ENCODE measurements at places on chromosomes 7 and 10. TPM values are rescaled to one million over a fixed set of nuclear protein-coding genes. Genes with fewer than 3 reads are reported as not detected.

- DNase-seq = no peak
Observed at GRCh38 chr7:6630007-6630849, 6.9 kb upstream of the ZNF316 start.

GRCh38 chr7:69619635-69620034 is 21.4 kb downstream of the AUTS2 start:
- DNase-seq = no peak

DNA sequence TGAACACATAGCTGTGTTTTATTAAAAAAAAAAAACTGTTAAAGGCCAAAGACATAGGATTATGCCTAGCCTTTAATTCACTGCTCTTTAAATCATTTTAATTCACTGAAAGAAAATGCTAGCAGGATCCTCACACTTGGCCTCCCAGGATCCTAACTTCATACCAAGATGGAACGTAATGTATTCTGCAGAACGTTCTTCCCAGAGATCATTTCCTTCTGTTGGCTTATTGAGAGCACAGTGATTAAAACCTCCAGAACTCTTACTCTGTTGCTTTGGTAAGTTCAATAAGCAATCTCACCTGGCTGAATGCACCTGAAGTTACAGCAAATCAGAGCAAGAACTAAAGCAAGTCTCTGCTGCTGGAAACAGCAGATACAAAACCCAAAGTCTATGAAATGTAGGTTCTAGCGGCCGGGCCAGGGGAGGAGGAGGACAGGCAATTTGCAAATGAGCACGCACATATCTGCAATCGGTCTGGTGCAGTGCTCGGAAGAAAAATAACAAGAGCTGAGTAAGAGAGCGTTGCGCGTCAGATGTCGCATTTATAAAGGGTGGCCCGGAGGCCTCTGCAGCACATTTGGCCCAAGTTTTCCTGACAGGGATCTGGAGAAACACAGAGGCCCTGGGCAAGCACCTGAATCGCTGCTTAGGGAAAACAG is 193.9 kb downstream of the FAM107B start:
- no peak for DNase-seq

DNA sequence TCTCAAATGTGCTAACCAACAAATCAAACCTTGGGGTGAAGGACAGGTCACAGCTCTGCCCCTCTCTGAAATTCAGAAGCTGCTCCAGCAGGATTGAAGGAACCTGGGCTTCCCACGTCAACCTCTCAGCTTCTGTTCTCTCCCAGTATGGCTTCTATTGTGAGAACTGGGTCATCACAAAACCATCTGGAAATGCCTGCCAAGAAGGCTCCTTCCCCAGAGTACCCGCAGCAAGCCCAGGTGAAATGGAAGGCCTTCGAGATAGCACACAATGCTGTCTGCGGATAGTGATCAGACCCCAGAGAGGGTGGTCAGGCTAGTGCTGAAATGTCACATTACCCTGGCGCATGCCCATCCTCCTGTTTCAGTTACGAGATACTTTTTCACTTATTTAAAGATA is 16.4 kb upstream of the PROSER2 start:
- no peak for DNase-seq

DNA sequence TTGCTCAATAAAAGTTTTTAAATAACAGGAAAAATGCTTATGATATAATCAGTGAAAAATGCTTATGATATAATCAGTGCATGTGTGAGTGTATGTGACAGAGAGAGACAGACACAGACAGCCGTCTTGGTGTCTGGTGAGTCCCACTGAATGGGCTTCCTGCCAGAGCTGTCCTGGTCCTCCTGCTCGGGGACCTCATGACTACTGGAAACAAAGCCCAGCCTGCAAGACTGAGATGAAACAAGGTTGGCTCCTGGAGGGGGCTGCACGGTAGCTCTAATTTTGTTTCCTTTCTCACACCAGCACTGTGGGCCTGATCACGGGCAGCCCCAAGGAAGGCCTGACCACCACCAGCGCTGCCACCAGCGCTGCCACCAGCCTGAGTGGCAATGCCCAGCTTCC is 57.3 kb downstream of the NRP1 start:
- peak; percentile 39 for DNase-seq

DNA sequence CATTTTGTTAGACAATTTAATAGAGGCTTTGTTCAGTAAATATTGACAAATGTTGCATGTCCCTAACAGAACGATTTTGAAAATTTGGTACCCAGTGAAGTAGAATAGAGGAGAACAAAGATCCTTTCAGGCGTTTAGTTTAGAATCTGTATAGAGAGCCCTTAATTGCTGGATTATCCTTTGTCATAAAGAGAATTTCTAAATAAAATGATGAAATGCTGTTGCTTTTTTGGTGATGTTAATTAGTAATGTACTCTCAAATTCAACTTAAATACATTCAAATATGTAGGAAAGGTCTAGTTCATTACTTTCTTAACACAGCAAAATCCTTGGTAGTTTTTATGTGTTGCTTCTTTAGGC is 1.2 kb downstream of the LUC7L2 start:
- DNase-seq = no peak

DNA sequence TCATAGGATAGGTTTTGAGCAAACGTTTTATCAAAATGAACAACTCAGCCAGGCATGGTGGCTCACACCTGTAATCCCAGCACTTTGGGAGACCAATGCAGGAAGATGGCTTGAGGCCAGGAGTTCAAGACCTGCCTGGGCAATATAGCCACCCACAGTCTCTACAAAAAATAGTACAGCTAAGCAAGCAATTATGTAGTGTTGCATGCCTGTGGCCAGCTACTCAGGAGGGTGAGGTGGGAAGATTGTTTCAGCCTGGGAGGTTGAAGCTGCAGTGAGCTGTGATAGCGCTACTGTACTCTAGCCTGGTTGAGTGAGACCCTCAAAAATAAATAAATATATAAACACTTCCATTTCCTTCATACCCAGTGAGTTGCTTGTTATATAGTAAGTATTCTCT is 67.1 kb downstream of the LSMEM1 start:
- DNase-seq = no peak

DNA sequence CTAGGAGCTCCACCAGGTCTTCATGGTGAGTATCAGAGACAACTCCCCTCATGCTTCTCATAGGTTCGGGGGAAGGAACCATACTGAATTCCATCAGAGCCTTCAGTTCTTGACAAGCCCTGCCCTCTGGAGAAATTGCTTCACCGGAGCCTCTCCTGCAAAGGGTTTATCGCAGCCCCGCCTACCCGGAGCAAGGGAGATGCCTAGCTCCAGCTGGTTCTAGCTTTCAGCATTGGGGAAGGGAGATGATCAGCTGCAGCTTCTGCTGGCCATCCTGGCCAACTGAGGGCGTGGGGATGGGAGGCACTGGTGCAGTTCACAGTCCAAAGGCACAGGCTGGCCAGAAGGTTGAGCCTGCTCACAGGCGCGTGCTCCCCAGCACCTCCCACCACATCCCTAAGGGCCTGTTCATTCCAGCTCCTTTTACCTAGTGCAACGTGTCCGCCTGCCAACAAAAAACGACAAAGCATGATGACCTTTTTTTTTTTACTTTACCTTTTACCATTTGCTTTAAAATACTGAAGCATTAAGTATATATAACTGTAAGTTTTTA is 31.2 kb downstream of the LANCL2 start:
- DNase-seq = no peak

DNA sequence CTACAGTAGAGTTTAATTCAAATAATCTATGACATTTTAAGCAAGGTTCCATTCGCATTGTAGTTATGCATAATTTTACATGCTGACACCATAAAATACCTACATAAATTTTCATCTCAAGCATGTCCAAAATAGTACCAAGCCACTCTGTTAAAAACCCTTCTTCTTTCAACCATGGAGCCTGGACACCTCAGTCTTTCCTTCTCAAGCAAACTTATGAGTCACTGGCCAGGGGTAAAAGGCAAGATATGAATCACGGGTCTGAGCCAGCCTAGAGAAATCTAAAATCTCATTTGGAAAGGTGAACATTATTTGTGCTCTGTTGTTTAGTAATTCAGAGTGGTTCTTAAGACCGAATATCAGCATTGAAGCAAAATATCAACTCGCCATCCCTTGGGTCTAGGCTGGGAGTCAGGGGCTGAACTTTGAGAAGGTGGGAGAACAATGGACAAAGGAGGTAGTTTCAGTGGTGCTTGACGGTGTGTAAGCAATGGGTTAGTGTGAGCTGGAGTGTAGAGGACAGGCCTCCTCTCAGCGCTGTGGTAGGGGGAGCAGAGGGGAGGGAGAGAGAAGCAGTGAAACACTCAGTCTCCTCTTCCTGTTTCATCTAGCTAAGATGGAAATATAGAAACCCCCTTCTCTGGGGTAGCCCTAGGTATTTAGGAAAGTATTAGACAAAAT is 19.1 kb upstream of the GPAM start:
- no peak for DNase-seq

DNA sequence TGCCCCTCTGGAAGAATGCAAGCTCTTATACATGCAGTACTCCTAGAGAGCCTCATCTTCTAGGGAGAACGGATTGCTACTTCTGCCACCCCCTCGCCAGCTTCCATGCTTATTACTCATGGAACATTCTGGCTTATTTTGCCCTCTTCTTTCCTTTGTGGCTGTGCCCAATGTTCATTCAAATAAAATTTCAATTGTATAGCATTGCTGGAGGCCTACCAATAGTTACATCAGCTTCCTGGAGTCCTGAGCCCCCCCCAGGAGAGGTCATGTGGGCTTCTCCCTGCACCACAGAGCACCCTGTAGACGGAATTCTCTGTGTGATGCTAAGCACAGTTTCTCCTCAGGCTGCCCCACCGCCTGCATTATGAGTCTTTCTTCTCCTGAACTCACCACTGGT is 1094.0 kb downstream of the KCNMA1 start:
- DNase-seq = no peak

DNA sequence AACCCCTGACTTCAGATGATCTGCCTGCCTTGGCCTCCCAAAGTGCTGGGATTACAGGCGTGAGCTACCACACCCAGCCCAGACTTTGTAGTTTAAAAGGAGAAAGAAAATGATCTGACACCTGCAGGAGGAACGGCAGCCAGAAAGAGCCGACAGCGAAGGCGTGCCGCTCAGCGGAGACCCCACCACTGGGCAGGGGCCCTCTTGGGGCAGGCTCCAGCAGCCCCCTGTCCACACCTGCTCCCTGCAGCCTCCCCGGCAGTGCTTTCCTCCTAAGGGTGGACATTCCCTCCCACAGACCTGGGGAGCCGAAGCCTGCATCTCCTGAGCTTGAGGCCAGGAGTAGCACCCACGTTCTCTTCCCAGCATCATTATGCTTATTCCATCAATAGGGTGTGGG is 19.2 kb upstream of the CNPY1 start:
- no peak for DNase-seq

- DNase-seq = peak; percentile 6
Observed at GRCh38 chr7:65832281-65832680, 40.6 kb upstream of the VKORC1L1 start.

DNA sequence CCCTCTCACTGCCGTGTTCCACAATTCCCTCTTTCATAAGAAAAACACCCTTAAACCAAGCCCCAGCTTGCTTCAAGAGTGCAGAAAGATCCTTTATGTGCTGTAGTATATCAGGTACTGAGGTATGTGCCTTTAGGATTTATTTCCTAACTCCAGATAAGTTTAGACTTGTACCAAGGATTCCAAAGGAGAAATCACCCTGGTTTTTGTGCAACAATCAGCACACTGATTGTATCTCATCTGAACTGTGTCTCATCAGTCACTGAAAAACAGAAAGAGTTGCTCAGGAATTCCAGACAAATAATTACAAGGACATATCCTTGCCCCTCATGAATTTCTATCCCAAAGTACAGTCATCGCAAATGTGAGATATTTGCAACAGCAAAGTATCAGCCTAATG is 77.2 kb upstream of the PTPRZ1 start:
- no peak for DNase-seq

- no peak for DNase-seq
Observed at GRCh38 chr7:79822620-79823240, 311.9 kb upstream of the GNAI1 start.

GRCh38 chr7:2032030-2032875 is 200.5 kb downstream of the MAD1L1 start:
- DNase-seq = no peak

- DNase-seq = no peak
Observed at GRCh38 chr10:46299286-46299535, 12.4 kb downstream of the ANTXRL start.

DNA sequence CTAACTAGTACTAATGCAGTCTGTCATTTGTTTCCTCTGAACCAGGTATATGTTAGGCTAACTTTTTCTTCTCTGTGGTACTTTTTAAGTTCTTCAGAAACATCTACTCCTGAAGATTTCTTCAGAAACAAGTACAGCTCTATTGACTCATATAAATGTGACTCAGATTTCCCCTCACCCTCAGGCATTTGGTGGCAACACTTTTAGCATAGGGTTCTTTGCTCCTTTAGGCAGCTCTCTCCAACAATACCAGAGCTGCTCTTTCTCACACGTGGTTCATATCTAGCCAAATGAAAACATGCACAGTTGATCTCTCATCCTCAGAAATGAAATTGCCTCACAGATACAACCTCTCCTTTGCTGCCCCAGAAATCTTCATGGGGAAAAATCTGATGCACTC is 939.8 kb downstream of the SORCS1 start:
- DNase-seq = no peak

GRCh38 chr7:4235596-4235995 is 446.5 kb upstream of the FOXK1 start:
- DNase-seq = no peak

DNA sequence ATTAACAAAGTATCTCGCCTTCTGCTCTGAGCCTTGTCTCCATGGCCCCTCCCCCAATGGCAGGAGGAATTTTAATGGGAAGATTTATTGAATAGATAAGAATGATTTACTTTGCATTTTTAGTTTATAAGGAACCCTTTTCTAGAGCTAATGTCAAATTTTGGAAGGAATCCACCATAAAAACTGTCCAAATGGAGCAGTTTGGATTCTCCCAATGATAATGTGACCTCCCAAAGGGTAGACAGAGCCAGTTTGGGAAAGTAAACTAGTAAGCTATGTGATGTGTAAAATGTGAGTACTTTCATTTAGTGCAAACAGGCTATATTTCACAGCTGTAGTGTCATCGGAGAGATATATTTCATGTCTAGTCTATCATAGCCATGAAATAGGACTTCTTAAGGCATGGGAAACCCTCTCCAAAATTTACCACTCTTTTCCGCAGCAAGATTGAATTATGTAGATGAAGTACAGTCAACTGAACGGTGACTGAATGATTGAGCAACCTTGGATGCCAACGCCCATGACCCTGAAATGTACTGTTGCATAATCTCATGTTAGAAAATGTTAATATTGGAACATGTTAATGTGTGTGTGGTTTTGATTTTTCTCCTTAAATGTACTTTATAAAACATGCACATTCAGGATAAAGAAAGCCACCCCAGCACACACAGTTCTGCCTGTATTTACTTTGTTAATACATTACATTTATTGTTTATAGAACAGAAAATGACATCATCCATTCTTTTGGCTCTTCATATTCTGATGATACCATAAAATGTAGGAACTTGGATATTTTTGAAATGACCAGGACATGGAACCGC is 140.6 kb downstream of the NRP1 start:
- peak; percentile 37 for DNase-seq

GRCh38 chr7:115851291-115851690 is 179.3 kb downstream of the TFEC start:
- no peak for DNase-seq

Gene SLC26A4
- polyA plus RNA-seq = 0.84 TPM

Gene SHTN1
- 3.8 TPM for polyA plus RNA-seq

Gene COL13A1
- 12.4 TPM for polyA plus RNA-seq

Gene ELMO1
- 30.6 TPM for polyA plus RNA-seq

Gene CNTNAP2
- polyA plus RNA-seq = 10.0 TPM

Gene ENO4
- polyA plus RNA-seq = not detected

Gene ARL3
- polyA plus RNA-seq = 15.9 TPM

Gene NKX1-2
- polyA plus RNA-seq = not detected

Gene ACBD7
- polyA plus RNA-seq = 0.80 TPM

Gene PKD1L1
- 1.0 TPM for polyA plus RNA-seq
